Posterior vena cava (tissue), 2 donors: ENCODE measurements at places on chromosomes 6 and 20. TPM values are rescaled to one million over a fixed set of nuclear protein-coding genes. Genes with fewer than 3 reads are reported as not detected.

DNA sequence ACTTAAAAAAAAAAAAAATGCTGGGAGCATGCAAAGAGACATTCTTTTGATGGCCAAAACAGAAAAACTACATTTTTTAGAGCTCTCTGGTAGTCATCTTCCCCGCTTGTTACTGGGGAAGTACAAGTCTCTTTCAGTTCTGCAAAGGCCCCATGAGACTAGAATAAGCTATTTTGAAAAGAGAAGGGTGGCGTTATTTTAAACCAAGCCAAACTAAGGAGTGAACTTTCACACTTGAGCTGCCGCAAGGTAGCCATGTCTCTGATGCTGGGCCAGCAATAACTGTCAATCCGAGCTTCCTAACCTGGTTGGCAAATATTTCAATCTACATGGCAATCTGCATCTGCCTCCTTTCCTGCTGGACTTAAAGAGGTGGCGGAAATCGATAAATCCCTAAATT lies 96.7 kb downstream of the L3MBTL3 start:
- no peak for DNase-seq

- no peak for DNase-seq
These were observed 80.7 kb downstream of the RREB1 start for GRCh38 chr6:7188492-7188891.

DNA sequence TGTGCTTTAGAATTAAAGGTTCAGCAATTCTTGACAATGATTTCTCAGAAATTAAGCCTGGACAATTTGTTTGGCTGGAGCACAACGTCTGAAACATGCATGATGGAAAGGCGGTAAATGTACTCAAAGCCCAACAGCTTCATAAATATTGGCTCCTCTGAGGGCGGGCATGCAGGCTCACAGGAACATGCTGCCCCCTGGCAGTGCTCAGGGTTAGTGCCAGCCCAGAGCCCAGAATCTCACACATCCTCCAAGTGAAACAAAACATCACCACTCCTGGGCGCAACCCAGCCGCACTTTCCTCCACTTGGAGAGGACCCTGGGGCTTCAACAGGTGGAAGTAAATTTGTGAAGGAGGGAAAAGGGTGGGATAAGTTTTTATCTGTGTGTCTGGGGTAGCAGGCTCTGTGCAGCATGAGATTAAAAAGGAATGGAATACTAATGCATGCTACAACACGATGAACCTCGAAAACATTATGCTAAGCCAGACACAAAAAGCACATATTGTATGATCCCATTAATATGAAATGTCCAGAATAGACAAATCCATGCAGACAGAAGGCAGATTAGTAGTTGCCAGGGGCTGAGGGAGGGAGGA lies 54.1 kb upstream of the PTPRT start:
- no peak for DNase-seq

DNA sequence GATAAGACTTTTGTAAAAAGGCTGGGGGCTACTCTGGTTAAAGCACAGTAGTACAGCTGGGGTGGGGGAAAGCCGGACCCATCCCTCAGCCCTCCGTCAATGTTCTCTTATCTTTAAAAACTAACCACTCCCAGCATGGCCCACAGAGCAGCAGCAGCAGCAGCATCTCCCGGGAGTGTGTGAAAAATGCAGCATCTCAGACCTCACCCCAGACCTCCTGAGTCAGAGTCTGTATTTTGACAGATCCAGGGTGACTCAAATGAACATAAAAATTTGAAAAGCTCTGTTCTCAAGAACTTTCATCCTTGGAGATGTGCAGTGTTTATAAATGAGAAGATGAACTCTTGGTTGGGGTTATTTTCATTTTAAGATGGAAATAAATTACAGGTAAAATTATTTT lies 277.7 kb upstream of the ECI2 start:
- no peak for DNase-seq

- no peak for DNase-seq
These were observed 287.4 kb downstream of the CD109 start for GRCh38 chr6:73983367-73983766.

DNA sequence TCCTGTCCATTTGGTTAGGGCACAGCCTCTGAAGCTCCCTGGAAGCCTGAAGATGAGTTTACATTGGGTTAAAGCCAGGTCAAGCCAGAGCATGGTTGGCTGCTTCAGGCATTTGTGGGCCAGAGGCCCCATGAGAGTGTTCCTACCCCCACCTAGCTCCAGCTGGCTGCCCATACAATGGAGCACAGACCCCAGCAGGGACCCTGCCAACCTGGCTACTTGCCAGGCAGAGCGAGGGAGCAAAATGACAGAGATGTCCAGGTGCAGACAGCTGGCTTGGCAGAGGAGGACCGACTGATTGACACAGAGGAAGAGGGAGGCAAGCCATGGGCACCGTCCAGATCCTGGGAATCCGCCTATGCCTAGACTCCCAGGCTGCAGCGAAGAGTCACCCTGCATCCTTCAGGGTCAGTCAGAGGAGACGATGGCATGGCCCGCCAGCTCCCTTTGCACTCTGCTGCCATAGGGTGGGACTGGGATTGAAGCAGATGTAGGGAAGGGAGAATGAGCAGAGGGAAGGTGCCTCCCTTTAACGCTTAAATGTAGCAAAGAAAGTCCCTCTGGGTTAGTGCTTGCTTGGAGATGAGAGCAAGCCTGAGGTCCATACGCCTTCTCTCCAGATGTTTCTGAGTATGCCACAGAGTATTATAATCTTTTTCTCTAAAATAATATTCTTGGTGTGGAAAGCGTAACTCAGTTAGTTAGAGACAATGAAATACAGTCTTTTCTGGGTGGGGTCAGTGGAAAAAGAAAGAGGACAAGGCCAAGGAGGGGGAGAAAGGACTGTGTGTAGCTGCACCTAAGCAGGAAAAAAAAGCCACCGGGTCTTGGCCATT lies 77.6 kb upstream of the FYN start:
- DNase-seq, result no peak

DNA sequence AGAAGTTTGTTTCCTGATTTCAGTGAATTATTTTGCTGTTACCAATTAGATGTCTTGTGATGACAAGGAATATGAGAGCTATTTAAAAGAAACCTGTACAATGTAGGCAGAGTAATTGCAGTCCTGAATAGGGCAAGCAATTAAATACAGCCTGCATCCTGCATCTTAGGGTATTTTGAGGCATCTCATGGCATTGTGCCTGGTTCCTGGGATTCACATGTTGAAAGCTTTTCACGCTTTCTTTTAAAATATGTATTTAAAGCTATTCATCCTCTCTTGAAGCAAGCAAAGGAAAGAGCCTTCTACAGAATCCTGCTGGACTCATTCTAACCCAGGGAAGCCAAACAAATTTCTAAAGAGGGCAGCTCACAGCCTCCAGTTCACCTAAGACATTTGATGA lies 4.7 kb upstream of the RRAGD start:
- no peak for DNase-seq

The GSTA2 gene
- not detected for total RNA-seq

The TRIM40 gene
- not detected for total RNA-seq

The EPHA7 gene
- 0.19 TPM for total RNA-seq
